ENCODE measurements at places on chromosomes 5 and 9.

DNA sequence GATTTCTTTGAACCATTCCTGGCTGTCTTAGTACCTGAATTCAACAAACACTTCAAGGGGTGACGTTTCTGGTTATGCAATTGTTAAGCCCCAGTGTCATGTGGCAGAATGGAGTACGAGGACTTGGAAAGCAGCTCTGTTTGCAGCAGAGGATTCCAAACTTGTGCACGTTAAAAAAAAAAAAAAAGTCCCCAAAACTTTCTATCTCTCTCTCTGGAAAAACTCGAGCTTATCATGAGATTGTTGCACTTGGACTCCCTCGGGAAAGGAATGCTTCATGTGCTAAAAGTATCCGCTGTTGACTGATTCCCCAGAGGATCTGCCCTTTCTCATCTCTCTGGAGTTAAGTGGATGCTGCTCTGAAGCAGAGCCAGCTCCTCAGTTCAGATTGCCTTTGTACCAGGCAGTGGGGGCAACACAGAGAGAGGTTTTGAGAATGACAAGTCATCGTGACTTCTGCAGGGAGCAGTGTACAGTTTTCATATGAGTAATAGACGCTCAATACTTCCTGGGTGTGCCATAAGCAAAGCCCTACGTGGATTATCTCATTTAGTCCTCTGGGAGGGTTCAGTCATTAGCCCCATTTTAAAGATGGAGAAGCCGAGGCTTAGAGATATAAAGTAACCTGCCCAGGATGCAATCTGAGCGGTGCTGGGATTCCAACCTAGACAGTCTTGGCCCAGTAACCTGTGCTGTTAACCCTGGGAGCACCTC lies 28.1 kb downstream of the TMOD1 start:
- DNase-seq, result peak; percentile 45

DNA sequence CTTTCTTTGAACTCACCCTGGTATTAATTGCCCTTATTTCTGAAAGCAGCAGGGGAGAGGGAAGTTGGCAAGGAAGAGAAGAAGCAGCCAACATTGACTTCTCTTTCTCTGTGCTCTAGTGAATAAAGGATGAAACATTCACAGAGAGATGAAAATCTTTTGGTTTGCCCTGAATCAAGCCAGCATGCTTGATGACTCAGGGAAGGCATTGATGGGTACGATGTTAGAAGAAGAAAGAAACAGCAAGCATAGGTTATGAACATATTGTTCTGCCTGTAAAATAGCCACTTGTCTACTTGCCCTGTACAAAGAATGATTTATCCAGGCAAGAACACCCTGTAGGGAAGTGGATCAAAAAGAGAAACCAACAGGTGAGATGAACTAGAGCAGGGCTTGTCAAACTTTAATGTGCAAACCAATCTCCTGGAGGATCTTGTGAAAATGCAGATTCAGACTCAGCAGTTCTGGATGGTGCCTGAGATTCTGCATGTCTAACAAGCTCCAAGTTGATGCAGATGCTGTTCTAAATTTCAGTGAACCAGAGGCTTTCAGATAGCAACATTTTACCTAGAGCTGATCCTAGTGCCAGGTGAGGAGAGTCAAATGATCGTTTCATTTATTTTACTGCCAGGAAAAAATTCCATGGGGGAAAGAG lies 586.6 kb upstream of the TLE4 start:
- no peak for DNase-seq

GRCh38 chr9:89929315-89929672 lies 324.5 kb downstream of the GADD45G start:
- no peak for DNase-seq

- peak; percentile 58 for DNase-seq
Observed at GRCh38 chr5:150485693-150486401, 22.1 kb upstream of the NDST1 start.

GRCh38 chr5:395156-395920 lies 47.6 kb upstream of the EXOC3 start:
- no peak for DNase-seq

GRCh38 chr5:111973961-111974360 lies 217.0 kb upstream of the NREP start:
- DNase-seq, result no peak

DNA sequence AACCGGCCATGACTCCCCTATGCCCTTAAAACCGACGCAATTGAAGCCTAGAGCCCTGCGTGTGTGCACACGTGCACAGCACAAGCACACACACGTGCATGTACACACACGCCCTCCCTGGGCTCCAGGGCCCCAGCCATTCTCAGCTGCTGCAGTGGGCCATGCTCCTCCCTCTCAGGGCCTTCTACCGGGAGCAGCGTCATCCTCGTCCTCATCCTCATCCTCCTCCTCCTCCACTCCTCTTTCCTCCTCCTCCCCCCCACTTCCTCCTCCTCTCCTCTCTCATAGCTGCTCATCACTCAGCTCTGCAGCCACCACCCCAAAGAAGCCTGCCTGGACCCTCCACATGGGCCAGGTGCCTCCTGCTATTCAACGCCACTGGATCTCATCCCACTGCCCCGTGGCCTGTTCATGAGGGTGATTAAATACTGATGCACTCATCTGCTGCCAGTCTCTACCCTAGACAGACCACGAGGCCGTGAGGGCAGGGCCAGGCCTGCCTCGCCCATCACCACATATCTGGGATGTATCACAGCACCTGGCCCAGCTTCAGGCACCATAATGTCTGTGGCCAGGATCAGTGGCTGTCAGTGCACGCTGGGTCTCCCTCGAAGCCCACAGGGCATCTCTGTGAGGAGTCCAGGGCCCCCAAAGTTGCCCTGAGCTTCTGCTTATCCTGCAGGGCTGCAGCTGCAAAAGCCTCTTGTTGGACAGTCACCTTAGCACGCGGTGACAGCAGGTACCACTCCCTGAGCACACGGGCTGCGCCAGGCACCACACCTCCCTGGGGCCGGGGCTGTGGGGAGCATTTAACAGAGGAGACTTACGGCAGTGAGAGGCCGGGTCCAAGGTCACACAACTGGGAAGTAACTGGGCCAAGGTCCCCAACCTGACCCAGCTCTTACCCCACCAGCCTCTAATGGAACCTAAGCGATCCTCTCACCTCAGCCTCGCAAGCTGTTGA lies 9.8 kb downstream of the FAM78A start:
- DNase-seq, result no peak

DNA sequence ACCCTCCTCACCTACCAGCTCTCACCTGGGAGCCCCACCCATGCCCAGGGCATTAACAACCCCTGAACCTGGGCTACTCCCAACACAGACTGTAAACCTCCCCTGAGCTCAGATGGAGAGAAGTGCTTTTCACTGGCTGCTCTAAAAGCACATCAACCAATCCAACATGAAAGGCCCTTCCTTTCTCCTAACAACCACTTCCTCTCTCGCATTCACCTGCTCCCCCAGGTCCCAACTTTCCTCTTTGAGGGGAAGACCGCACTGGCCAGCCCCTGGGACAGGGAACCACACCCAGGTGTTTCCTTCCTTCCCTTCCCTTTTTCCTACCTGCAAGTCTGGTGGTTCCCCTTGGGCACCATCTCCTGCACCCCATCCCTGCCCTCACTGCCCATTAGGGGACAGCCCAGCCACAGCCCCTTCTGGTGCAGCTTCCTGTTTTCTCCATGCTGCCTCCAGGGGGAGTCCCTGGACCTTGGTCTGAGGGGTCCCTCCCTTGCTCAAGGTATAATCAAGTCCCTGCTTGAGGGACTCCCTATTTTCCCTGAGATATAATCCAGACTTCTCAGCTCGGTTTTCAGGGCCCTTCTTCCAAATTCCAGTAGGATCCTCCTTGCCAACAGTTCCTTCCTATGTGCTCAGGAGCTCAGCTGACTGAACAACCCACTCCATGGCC lies 30.5 kb upstream of the DAB2IP start:
- peak; percentile 57 for DNase-seq

DNA sequence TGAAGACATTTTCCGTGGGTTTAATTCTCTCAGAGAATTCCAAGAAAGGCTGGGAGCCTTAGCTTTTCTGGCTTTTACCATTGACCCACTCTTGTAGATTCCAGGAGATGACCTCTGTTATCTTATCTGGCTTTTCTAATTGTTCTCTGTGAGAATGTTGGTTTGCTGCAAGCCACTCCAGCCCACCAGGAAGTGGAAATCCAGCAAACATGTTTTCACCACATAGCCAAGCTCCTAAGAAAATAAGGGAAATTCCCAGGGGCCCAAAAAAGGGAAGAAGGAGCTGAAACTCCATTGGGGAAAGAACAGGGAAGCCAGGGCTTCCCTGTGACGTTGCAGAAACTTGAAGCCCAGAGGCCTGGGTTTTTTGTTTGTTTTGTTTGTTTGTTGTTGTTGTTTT lies 19.7 kb downstream of the GPR107 start:
- no peak for DNase-seq

GRCh38 chr9:108851138-108851537 lies 4.6 kb downstream of the ACTL7B start:
- DNase-seq, result no peak

- no peak for DNase-seq
Observed at GRCh38 chr9:6433410-6433809, 20.4 kb downstream of the UHRF2 start.
